ENCODE measurements at places on chromosomes 2 and 18.

- no peak for DNase-seq
Measured at GRCh38 chr2:162123806-162124758, 28.0 kb downstream of the GCG start.

GRCh38 chr18:7272311-7273049, 41.6 kb downstream of the LRRC30 start:
- DNase-seq: no peak

DNA sequence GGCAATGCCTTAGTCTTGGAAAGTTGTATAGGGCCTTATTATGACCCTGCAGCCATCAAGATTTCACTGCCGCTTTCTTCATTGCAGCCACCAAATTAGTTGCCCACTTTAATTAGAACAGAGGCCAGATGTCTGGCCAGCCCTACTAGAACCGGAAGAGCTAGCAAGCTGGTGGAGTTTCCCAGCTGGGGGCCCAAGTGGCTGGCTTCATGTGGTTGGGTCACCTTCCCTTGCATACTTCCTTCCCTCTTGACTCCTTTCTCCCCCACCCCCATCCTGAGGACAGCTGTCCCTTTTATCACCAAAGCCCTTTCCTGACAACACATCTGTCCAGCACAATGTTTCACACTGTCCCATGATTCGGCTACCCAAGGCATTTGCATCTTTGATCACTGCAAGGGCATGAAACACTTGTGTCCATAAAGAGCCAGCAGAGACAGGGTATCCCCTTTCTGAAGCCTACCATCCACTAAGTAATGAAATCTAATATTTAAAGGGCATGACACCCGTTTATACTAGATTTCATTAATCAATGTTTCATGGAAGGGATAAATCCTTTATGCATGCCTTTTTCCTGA, 187.2 kb downstream of the BCL11A start:
- no peak for DNase-seq

GRCh38 chr18:24741321-24741720, 280.9 kb downstream of the HRH4 start:
- DNase-seq: no peak

GRCh38 chr2:144711630-144712549, 192.0 kb upstream of the ZEB2 start:
- no peak for DNase-seq

DNA sequence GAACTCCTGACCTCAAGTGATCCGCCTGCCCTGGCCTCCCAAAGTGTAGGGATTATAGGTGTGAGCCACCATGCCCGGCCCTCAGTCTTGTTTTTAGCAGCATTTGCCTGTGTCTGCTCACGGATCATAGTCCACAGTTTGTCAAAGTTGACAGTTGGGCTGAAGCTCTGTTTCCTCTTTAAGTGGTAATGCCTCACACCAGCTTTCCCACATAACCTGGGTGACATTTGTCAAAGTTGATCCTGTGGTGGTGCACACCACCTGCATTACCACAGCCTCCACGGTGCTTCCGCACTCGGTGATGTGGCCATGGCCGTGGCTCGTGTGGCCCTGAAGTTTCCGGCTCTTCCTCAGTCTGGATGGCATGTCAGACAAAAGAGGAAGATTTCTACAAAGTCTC, 27.1 kb downstream of the RAB31 start:
- DNase-seq: no peak

DNA sequence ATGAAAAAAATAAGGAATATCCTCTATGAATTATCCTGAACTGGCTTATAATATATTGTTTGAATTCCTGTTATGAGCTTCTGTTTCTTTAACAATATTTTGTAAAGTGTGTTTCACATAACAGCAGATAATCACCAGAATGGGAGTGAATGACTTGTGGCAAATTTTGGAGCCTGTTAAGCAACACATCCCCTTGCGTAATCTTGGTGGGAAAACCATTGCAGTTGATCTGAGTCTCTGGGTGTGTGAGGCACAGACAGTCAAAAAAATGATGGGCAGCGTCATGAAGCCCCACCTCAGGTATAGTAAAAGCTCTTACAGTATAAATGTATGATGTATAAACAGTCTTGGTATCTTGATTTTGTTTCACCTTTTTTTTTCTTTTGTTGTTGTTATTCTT, 5.9 kb downstream of the GEN1 start:
- DNase-seq: no peak

GRCh38 chr2:219204425-219205164, 2.0 kb upstream of the ZFAND2B start:
- DNase-seq: no peak

DNA sequence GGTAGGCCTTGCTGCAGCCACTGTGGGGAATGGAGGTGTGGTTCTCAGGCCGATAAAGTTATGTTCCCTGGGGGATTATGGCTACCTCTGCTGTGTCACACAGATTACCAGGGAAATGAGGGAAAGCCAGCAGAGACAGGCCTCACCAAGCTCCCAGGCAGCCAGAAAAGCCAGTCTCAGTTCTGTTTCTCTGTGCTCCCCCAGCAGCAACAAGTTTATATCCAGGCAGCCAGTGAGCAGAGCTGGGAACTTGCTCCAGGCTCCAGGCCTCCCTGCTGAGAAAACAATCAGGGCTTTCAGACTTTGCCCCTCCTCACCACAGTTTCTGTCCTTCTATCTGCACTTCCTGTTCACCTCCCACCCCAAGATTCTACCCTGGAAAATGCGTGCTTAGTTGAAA, 596.6 kb upstream of the GYPC start:
- no peak for DNase-seq

GRCh38 chr2:234569776-234570430, 73.0 kb upstream of the ARL4C start:
- no peak for DNase-seq

- DNase-seq: no peak
Measured at GRCh38 chr2:220167956-220168355, 540.5 kb downstream of the SLC4A3 start.

- no peak for DNase-seq
Measured at GRCh38 chr2:107990718-107991117, 4.4 kb downstream of the SLC5A7 start.

DNA sequence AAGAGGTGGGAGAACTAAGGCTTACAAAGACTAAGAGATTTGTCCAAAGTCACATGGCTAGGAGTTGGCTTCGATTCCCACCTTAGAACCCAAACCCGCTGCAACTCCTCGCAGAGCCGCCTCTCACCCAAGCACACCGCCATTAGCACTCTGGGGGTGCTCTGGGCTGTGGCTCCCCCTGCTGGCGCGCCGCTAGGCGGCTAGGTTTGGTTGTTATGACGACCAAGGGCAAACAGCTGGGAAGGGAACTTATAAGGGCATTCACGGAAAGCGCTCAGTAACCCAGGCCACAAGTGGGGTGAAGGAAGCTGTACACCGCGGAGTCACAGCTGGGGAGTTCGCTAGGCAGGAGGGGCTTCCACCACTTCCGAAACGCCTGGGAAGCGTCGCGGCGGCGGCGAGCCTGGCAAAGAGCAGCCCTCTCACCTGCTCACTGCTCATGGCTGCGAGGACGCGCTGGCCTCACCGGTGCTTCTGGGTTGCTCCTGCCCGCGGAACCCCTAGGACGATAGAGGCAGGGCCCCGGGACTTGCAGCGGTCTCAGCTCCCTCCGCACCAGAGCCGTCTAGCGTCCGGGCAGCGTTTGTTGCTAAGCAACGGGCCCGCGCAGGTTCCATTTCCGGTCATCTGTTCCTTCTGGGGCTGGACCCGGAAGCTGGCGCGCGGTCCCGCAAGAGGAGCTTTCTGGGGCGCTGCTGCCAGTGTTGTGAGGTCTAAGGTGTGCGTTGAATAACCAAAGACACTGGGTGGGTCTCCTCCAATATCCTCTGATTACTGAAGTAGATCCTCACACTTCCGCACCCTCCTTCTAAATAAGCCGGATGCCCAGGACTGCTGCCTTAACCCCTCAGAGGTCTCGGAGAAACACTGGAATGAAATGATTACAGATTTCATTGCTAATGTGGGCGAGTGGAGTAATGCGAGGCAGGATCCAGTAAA, at the start of gene DNAH7:
TSS of gene DNAH7 (minus strand) at position 567 of the 939 bp plus-strand sequence. CDS start at position 441, 126 bp downstream.
- peak; percentile 96 for DNase-seq

GRCh38 chr2:54634021-54634420, 89.4 kb upstream of the EML6 start:
- DNase-seq: no peak

- peak; percentile 26 for DNase-seq
Measured at GRCh38 chr2:156110890-156111289, 221.6 kb downstream of the NR4A2 start.

GRCh38 chr2:128512379-128513115, 193.9 kb upstream of the HS6ST1 start:
- DNase-seq: no peak

GRCh38 chr2:62785810-62786597, 80.5 kb downstream of the EHBP1 start:
- no peak for DNase-seq

- DNase-seq: no peak
Measured at GRCh38 chr18:30277676-30278075, 764.9 kb downstream of the DSC3 start.

GRCh38 chr18:10367836-10368235, 86.6 kb upstream of the APCDD1 start:
- no peak for DNase-seq

GRCh38 chr2:162435157-162435556, 91.2 kb downstream of the GCA start:
- DNase-seq: no peak
